ENCODE measurements at places on chromosomes 1 and 21.

GRCh38 chr1:3007298-3008147, 13.7 kb upstream of the ACTRT2 start:
- no peak for DNase-seq

DNA sequence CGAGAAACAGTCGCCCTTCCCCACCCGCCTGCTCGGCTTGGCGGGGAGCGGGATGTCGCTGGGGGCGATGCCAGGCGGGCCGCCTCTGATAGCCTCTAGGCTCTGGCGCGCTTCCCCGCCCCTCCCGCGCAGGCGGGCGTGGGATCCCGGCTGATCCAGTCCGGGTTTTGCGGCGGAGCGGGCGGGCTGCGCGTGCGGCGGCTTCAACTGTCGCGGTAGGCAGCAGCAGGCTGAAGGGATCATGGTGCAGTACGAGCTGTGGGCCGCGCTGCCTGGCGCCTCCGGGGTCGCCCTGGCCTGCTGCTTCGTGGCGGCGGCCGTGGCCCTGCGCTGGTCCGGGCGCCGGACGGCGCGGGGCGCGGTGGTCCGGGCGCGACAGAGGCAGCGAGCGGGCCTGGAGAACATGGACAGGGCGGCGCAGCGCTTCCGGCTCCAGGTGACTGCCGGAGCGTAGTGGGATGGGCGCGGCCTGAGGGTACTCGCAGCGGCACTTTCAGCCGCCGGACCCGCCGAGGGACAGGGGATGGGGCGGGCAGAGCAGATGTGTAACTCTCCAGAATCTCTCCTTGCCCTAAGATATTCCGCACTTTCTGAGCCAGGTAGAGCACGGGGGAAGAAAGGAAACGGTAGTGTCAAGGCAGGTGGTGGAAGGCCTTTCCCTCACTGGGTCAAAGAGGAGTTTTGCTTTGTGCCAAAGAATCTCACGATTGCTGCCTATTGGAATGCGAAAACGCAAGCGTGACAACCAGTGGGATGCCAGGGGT, at the start of gene FAAH:
Gene FAAH (plus strand): TSS at position 210 of the 764 bp plus-strand sequence. CDS start 32 bp downstream, at position 242.
- DNase-seq = peak; percentile 39

- no peak for DNase-seq
These were observed 7.5 kb upstream of the ZNF648 start for GRCh38 chr1:182069028-182069466.

- DNase-seq = no peak
These were observed 112.2 kb upstream of the GJB5 start for GRCh38 chr1:34642679-34643078.

DNA sequence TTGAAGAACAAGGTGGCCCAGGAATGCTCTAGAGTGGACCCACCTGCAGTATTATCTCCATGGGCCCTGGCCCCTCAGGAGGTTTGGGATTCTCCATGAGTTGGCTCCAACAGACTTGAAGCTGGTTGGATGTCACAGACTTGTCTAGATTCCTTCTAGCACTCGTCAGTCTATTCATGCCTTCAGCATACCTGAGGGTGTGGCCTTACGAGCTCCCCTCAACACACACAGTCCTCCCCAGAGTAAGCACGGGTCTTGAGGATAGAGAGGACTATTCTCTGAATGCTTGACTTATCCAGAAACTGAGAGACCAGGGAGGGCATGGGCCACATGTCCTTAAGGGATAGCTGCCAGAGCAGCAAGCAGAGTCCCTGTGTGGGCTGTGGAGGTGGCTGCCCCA, 45.9 kb upstream of the COL6A1 start:
- no peak for DNase-seq

DNA sequence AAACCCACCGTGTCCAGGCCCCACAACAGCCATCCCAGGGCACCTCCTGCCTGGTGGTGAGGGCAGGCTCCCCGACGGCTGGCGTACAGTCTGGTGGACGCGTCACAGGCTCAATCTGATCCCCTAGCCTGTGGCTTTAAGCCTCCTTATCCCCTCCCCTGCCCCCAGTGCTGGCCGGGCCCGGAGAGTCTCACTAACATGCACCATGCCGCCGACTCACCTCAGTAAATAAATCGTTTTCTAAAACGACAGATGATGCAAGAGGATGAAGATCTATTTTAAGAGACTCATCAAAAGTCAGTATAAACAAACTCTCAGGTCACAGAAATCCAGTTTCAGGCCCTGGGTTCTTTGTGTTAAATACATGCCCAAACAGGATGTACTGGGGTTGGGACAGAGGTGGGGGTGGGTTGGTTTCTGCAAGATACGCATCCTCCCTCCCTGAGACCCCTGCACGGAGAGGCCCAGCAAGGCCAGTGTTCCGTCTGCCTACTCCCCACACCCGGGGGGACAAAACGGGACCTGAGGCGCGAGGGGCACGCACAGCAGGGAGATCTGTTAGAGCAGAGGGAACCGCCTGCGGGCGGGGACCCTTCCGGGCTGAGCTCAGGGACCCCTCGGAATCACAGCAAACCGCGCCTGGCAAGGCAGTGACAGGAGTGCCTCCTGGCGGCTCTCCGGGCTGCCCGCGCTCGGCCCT, 3.1 kb downstream of the PANK4 start:
- no peak for DNase-seq
